ENCODE measurements at places on chromosomes 11 and 22. TPM values are rescaled to one million over a fixed set of nuclear protein-coding genes. Genes with fewer than 3 reads are reported as not detected.

MAML2 gene
- total RNA-seq: 15.3 TPM

GRCh38 chr22:24580276-24580675, 12.6 kb downstream of the LRRC75B start:
- no peaks in the 10 kb centered on the region for H3K36me3 ChIP-seq
- H3K27me3 ChIP-seq: no peaks in the 10 kb centered on the region
- H3K27ac ChIP-seq: peak overlapping the region; percentile 84
- DNase-seq: no peak
- H3K4me1 ChIP-seq: peaks cover 36% of the 10 kb centered on the region

DNA sequence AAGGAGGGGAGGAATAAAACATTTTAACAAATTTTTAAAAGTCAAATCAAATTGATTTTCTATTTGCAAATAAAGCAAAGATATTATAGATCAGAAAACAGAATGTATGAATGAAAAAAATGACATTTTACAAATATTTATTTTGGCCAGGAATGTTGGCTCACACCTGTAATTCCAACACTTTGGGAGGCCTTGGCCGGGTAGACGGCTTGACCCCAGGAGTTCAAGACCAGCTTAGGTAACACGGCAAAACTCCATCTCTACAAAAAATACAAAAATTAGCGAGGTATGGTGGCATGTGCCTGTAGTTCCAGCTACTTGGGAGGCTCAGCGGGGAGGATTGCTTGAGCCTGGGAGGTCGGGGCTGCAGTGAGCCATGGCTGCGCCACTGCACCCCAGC, 18.2 kb downstream of the THAP12 start:
- no peak overlapping the region for H3K4me3 ChIP-seq
- no peak overlapping the region for H3K27ac ChIP-seq
- H3K36me3 ChIP-seq: no peaks in the 10 kb centered on the region
- no peaks in the 10 kb centered on the region for H3K27me3 ChIP-seq
- no peaks in the 10 kb centered on the region for H3K4me1 ChIP-seq

- no peaks in the 10 kb centered on the region for H3K36me3 ChIP-seq
- no peak overlapping the region for H3K27ac ChIP-seq
- H3K4me1 ChIP-seq: no peaks in the 10 kb centered on the region
- H3K27me3 ChIP-seq: no peaks in the 10 kb centered on the region
- DNase-seq: peak; percentile 15
- H3K4me3 ChIP-seq: no peak overlapping the region
Observed at GRCh38 chr11:11757909-11758308, 83.9 kb upstream of the USP47 start.

GRCh38 chr22:49564666-49565515, 262.8 kb downstream of the BRD1 start:
- no peaks in the 10 kb centered on the region for H3K36me3 ChIP-seq
- no peaks in the 10 kb centered on the region for H3K27me3 ChIP-seq
- H3K4me1 ChIP-seq: no peaks in the 10 kb centered on the region

GRCh38 chr11:77118971-77119370, 9.1 kb upstream of the MYO7A start:
- H3K27ac ChIP-seq: no peak overlapping the region
- no peaks in the 10 kb centered on the region for H3K4me1 ChIP-seq
- H3K4me3 ChIP-seq: no peak overlapping the region

DNA sequence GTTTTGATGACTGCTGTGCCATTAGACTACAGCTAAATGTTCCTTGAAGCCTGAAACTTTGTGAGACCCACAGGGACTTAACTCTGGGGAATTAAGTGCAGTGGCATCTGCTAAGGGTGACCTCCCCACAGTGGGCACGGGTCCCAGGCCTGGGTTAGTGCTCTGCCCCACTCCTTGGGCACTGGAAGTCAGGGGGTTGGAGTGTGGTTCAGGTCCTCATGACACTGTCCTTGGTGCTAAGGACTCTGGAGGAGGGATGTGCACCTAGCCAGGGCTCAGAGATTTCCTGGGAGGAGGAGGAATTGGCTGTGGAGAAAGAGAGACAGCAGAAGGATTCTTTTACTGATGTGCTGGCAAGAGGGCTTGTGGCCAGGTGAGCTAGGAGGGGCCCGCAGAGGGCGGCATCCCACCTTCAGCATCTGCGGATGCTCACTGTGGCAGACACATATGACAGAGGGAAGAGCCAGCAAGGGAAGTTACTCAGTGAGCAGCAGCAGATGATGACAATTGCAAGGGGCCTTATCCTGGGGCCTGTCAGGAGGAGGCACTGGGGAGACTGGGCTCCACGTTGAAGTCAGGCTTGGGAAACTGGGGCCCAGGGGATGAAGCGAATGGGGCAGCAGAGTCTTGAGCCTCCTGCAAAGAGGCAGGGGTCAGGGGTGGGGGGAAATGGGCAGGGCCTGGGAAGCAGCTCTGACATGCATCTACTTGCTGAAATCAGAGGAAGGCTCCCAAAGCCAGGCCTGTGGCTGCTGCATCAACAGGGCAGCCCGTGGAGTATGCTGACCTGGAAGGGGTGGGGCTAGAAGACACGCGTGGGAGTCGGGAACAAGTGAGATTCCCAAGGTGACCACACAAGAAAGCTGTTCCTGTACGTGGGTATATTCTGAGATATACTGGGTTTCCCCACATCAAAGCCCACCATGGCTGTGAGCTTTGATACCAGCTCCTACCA, 144.0 kb downstream of the MPPED1 start:
- no peaks in the 10 kb centered on the region for H3K4me1 ChIP-seq
- H3K4me3 ChIP-seq: no peak overlapping the region
- DNase-seq: no peak
- no peaks in the 10 kb centered on the region for H3K27me3 ChIP-seq

GTPBP1 gene
- 36.8 TPM for total RNA-seq

- H3K4me3 ChIP-seq: no peak overlapping the region
- peak overlapping the region; percentile 12 for H3K27ac ChIP-seq
- DNase-seq: no peak
- H3K4me1 ChIP-seq: peaks cover 11% of the 10 kb centered on the region
- H3K27me3 ChIP-seq: no peaks in the 10 kb centered on the region
Observed at GRCh38 chr11:128240546-128240945, 346.8 kb downstream of the ETS1 start.

FAM180B gene
- 0.50 TPM for total RNA-seq

- H3K36me3 ChIP-seq: no peaks in the 10 kb centered on the region
- no peaks in the 10 kb centered on the region for H3K27me3 ChIP-seq
- H3K4me1 ChIP-seq: no peaks in the 10 kb centered on the region
- no peak overlapping the region for H3K27ac ChIP-seq
- H3K4me3 ChIP-seq: no peak overlapping the region
Observed at GRCh38 chr11:68998390-68998911, 14.6 kb downstream of the MRGPRF start.

DNA sequence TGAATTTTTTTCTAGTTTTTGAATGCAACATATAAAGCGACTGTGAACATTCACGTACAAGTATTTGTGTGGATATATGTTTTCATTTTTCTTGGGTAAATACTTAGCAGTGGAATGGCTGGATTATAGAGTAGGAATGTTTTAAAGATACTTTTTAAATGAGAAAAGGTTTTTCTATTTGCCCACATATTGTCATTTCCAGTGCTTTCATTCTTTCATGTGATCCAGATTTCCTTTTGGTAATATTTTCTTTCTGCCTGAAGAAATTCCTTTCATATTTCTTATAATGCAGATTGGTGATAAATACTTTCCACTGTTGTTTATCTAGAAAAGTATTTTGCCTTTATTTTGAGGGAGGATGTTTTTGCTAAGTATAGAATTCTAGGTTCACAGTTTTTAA, 7.9 kb downstream of the DDB2 start:
- DNase-seq: no peak
- no peak overlapping the region for H3K4me3 ChIP-seq
- no peak overlapping the region for H3K27ac ChIP-seq
- H3K4me1 ChIP-seq: peaks cover 10% of the 10 kb centered on the region

GRCh38 chr22:23380911-23381310, 199.2 kb downstream of the IGLL1 start:
- H3K36me3 ChIP-seq: no peaks in the 10 kb centered on the region
- peaks cover 11% of the 10 kb centered on the region for H3K4me1 ChIP-seq
- H3K4me3 ChIP-seq: no peak overlapping the region
- no peak overlapping the region for H3K27ac ChIP-seq
- no peaks in the 10 kb centered on the region for H3K27me3 ChIP-seq
- no peak for DNase-seq

GRCh38 chr11:69094915-69095290, 46.2 kb downstream of the TPCN2 start:
- no peaks in the 10 kb centered on the region for H3K27me3 ChIP-seq
- H3K4me3 ChIP-seq: no peak overlapping the region
- H3K36me3 ChIP-seq: no peaks in the 10 kb centered on the region
- H3K27ac ChIP-seq: no peak overlapping the region
- no peak for DNase-seq

GRCh38 chr11:40401132-40401853, 1058.2 kb downstream of the LRRC4C start:
- H3K36me3 ChIP-seq: no peaks in the 10 kb centered on the region
- no peak overlapping the region for H3K4me3 ChIP-seq
- no peak overlapping the region for H3K27ac ChIP-seq
